T-helper 1 cell (primary cell): ENCODE measurements at places on chromosomes 4 and X.

DNA sequence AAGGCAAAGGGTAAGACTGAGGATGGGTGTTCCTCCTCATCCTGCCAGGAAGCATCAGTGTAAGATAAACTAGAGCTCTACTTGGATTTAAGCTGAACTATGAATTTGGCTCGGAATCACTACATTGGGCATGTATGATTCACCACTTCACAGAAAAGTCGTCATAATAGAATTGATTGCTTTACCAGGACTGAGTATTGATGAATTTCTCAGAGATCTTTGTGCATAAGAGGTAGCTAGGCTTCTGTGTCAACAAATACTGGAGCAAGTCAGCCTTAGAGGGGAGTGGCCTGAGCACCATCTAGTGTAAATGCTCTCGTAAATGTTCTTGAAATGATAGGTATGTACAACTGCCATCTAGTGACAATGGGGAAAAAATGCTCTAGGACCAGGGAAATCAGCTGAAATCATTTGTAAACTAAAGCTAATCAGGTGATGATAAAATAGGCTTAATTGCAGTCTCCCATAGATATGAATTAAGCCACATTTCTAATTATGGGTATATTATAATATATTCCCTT lies 309.5 kb upstream of the FMR1 start:
- no peak for DNase-seq

DNA sequence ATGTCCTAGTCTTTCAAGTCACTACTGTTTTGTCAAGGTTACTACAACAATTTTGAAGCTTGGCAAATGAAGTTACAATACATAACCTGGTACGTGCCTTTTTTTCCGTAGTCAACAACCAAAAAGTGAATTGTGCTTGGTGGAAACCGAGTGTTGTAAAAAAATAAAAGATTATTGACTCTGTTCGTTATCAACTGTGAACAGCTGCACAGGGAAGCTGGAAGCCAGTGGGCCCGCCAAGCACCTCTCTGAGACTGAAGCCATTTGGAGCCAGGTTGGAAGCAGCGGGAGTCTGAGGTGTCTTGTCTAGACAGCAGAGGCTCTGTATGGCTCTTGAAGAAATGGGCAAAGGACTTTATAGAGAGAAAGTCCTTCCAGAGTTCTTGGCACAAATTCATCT lies 119.0 kb downstream of the GALNTL6 start:
- no peak for DNase-seq

DNA sequence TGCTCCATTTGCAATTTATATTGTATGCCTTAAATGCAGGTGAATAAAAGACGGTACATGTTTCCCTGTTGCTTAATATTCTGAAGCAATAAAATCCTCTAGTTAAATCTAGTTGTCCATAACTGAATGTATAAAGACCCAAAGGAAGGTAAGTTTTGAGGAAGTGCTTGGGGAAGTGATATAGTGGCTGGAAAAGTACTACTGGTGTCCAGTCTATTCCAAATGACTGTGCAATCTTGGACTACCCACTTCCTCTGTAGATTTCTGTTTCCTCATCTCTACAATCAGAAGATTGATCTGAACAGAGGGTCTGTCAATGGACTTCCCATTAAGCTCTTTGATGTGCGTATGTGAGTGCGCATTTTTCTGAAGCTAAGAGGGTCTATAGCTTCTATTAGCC lies 17.0 kb downstream of the SNCA start:
- DNase-seq = no peak

- DNase-seq = no peak
Observed at GRCh38 chrX:123140904-123141303, 43.2 kb upstream of the GRIA3 start.

GRCh38 chr4:113472864-113473263 lies 288.7 kb downstream of the CAMK2D start:
- DNase-seq = no peak

DNA sequence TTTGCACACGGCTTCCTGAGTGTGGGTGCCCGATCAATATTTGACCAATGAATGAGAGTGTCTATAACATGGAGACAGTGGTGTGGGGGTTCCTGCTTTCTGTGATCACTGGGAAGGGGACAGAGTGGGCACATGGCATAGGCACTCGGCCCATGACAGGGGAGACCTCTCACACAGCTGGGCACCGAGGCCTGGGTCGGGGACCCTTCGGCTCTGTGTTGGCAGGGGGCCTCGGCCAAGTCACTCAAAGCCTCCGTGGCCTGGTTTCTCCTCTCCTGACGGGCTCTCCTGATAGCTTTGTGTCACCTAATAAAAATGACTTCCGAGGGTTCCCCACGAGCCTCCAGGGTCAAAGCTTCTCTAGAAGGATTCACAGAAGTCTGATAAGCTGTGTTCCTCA lies 43.9 kb upstream of the PSAPL1 start:
- DNase-seq = no peak

- DNase-seq = no peak
Observed at GRCh38 chr4:89048906-89049601, 7.9 kb downstream of the FAM13A start.

- no peak for DNase-seq
Observed at GRCh38 chr4:41643331-41643730, 105.2 kb downstream of the PHOX2B start.

- no peak for DNase-seq
Observed at GRCh38 chrX:75295641-75296040, 21.8 kb downstream of the UPRT start.

DNA sequence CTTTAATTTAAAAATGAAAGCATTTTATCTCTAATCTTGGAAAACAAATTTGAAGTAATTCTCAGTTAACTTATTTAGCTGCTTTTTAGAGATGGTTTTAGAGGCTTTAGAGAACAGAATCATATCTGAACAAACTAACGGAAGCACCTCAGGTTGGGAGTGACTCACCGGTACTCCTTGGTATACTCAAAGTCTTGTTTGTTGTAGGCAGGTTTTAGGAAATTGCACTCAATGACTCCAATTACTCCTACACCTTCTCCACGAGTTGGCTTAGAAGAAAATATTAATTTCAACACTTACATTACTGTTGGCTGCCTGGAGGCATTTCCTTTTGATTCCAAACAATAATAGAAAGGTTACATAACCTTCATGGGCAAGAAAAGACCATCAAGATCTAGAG lies 23.6 kb downstream of the MORC4 start:
- DNase-seq = no peak

DNA sequence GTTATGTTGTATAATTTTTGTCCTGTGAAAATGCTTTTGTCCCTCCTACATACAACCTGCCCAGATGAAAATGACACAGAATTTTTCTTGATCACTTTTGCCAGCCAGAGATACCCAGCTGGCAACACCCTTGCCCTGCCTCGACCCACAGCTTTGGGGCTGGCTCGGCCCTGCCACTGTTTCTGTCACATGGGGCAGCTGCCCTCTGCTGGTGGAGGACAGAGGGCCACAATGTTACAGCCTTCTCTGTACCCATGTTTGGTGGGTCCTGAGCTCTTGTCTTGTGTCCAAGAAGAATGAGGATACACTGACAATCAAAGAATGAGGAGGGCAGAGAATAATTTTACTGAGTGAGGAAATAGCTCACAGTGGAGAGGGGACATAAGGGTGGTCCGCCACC lies 31.1 kb downstream of the BMP15 start:
- no peak for DNase-seq

DNA sequence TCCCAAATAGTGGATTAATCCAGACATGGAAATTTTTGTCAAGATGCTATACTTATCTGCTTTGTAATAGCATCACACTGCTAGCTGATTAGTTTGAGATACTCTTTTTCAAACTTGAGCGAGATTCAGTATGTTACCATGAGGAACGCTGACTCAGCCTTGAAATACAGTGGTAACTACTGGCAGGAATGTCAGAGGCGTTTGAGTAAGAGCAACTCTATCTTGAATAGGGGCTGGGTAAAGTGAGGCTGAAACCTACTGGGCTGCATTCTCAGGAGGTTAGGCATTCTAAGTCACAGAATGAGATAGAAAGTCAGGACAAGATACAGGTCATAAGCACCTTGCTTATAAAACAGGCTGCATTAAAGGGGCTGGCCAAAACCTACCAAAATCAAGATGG lies 2519.6 kb downstream of the ARAP2 start:
- DNase-seq = no peak

DNA sequence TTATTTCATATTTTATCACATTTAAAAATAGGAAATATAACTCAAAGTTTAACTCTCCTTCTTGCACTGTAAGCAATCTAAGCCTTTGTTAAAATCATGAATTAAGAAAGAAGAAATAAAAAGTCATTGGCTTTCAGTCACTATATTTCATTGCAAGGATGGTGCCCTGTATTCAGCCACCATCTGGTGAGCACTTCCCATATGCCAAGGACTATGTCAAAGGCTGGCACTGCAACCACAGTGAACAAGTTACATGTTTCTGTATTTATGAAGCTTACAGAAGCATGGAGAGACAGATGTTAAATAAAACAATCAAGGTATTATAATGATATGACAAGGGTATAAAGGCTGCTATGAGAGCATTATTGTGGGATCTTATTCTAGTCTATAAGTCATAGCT lies 68.6 kb downstream of the PRKG2 start:
- no peak for DNase-seq

GRCh38 chr4:3168029-3168428 lies 80.9 kb upstream of the MSANTD1 start:
- DNase-seq = no peak

DNA sequence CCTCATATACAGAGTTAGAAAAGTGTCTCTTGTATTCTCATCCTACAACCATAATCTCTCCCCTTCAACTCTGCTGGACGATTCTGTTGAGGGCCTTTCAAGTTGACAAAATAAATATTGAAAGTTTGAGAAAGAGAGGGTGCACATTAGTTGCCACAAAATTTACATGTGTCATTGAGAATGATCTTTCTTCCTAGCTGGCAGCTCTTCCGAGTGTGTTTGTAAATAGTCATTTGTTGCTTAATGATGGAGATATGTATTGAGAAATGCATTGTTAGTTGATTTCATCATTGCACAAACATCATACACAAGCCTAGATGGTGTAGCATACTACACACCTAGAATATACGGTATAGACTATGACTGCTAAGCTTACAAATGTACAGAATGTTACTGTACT lies 632.8 kb upstream of the AMOT start:
- no peak for DNase-seq

DNA sequence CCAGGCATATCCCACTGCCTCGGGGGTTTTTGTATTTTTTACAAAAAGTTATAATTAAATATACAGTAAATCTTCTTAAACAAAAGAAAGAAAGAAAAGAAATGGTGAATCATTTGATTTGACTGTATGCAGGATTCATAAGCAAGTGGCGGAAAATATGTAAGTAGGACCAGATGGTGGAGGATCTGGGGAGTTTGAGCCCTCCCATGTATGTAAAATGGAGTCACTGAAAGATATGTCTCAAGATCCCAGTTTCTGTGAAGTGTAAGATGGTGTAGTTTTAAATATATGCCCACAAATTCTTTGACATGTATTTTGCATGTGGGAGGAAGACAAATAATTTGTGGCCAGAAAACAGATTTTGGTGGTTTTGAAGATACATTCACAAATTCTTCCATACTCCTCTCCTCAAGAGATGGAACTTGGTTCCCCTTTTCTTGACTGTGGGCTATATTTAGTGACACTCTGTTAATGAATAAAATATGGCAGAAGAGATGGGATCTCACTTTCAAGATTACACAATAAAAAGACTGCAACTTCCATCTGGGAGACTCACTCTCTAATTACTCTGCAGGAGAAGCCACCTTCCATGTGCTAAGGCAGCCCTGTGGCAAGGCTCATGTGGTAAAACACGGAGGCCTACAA lies 133.6 kb upstream of the S100G start:
- DNase-seq = no peak

DNA sequence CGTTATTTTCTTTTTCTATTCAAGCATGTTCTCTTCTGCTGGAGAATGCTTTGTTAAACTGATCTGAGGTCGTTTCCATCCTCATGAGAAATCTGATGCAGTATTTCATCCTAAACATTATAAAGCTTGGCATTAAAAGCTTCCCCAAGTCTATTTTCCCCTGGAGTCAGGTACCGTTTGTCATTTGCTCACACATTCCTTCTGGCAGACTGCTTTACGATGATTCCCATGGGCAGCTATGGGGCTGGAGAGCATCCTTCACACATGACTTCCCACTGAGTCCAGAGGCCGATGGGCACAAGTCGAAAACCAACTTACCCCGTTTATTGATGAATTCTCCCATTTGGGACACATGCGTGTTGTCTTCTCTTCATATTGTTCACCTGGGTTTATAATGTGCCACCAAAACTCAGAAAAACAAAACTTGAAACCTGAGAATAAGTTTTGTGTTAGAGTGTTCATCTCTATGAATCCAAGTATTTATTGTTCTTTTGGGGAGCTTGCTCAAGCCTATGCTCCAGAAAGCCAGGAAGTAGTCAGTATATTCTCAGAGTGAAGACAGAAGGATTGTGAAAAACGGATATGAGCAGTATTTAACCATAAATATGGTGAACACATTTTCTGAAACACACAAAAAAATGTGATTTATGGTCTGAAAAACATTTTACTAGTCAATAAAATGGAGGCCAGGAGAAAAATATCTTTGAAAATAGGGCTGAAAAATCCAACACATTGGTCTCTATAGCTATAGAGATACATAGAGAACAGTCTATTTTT lies 298.8 kb upstream of the NOCT start:
- no peak for DNase-seq

DNA sequence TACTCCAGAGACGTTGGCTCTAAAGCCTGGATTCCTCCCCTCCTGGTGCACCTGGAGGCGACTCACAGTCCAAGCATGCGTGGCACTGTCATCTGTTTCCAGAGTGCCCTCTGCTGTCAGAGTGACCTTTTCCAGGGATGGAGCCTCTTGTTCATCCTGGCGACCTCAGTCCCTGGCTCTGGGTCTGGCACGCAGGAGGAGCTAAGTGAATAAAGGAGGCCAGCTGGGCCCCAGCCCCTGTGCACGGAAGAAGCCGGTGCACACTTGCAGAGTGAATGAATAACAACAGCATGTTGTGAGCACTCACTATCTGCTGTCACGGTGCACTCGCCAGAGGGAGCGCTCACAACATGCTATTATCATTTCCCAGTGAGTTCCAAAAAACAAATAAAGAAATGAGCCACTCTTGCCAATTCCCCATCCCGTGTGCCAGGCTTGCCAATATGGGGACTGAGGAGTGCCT lies 27.8 kb upstream of the PSAPL1 start:
- DNase-seq = no peak

DNA sequence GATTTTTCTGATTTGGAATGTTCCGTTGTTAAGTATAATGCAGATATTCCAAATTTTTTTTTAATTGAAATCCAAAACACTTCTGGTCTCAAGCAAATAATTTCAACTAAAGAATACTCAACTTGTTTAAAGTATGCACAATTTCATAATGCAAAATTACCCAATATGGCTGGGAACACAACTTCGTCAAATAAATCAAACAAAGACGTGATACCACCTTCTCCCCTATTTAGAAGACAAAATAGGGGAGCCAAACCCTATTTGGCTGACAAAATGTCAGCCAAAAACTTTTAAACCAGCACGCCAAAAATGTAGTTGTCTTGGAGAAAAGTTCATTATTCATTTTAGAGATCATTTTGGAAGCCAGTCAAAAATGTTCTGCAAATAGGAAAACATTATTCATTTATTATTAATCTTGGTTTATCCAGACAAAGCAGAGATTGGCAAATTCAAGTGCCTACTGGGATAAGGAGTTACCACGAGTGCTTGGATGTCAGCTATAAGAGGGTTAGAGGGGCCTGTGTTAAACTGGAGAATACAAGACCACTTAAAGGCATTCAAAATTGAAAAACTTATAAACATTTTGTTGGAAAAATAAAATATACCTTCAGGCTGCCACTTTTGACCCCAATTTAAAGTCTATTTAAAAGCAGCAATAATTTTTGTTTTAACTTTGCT lies 3.3 kb upstream of the TKTL2 start:
- DNase-seq = no peak
